ENCODE measurements at places on chromosomes 7 and 10. TPM values are rescaled to one million over a fixed set of nuclear protein-coding genes. Genes with fewer than 3 reads are reported as not detected.

DNA sequence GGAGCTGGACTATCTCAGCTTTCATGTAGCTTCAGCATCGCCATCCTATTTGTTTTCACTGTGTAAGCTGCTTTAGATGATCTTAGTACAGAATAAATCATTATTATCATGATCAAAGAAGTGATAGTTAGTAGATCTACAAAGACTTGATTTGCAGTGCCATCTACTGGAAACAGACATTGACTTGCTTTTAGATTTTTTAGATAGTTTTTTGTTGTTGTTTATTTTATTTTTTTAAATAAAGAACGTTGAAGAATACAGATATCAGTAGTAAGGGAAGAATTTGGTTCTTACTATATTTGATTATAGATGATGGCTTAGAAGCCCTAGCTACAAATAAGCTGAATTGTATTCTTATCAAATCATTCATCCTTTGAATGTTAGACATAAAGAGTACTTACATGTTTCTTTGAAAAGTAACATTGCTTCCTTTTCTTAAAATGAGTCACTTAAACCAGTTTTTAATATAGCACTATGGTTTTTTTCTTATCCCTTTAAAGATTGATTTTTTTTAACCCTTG is 6.3 kb upstream of the SFMBT2 start:
- no peak for DNase-seq

DNA sequence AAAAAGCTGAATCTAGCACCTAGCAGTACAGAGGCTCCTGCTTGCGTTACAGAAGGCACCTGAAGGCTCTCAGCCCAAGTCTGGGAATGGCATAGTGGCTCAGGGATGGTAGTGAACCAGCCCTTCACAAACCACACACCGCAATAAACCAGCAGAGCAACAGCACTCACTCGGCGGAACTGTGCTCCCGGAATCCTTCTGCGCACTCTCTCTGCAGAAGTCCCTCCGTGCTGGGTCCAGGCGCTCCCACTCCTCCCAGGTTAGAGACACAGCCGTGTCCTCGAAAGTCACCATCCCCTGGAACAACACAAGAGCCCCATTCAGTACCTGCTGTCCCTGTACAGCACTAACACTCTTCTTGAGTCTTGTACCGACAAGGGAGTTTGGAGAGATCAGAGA is 1.5 kb downstream of the ZNF394 start:
- DNase-seq, result no peak

DNA sequence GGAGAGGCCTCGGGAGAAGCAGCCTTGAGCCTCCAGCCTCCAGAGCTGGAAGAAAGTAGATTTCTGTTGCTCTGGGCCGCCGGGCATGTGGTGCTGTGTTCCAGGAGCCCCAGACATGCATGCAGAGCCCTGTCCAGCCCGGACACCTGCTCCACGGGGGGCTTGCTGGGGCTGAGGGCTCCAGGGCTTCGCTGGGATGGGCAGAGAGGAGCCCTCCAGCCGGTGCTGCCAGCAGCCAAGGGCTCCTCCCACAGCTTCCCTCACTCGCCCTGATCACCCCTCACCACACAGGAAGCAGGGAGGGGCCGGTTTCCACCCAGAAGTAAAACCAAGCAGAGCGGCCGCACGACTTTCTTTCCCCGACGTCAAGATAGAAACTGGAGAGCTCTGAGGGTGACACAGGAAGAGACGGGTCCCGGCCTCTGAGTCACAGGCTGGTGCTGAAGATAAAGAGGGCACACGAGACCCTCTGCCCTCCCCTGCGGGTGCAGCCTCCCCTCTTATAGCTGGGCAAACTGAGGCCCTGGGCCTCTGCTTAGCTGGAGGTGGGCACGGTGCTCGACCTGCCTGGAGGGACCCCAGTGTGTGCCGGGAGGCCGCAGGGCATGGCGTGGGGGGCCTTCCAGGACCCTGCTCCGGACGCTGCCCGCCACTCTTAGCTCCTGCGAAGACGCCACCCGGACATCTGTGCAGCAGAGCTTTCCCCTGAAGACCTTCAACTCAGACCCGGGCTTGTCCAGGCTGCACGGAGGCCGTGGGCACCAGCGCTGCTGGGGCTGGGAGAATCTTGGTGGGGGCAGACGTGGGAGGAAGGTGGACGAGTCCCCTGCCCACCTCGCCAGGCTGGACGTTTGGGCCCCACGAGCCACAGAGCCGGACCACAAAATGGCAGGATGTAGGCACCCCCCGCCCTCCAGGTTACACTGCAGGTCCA is 31.1 kb downstream of the ADAP1 start:
- peak; percentile 93 for DNase-seq

DNA sequence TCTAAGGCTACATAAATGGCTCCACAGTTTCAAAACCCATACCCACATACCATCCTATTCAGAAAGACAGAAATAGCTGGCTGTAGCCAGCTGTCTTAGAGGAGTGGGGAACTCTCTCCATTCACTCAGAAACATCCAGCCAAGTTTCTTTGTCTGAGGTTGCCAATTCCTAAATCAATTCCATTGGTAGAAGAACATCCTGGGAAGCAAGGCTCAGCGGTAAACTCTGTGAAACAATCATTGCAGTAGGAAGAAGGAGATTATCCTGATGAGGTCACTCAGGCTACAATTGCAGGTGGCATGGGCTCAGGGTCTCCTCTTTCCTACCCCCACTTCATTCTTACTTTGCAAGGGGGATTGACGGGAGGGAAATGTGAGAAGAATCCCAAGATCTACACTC is 154.0 kb downstream of the ETV1 start:
- DNase-seq, result no peak

GRCh38 chr7:49852619-49853462 is 79.4 kb downstream of the VWC2 start:
- DNase-seq, result peak; percentile 16

- no peak for DNase-seq
These were observed 51.8 kb upstream of the FAM3C start for GRCh38 chr7:121447911-121448300.

DNA sequence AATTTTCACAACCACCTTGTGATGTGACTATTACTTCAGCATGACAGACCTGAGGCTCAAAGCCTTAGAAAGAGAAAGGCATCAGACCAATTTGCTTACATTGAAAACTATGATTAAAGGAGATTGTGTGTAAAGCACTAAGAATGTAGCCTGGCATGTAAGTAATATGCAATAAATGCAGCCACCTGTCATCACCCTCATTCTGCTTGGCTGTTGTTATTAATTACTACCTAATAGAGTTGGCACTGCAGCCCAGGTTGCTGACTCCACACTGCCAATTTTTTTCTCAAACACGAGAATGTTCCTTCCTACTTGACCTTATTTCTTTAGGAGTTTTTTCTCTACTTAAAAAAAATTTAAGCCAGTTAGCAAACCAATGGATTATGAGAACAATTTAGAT is 61.2 kb upstream of the NPVF start:
- DNase-seq, result no peak

DNA sequence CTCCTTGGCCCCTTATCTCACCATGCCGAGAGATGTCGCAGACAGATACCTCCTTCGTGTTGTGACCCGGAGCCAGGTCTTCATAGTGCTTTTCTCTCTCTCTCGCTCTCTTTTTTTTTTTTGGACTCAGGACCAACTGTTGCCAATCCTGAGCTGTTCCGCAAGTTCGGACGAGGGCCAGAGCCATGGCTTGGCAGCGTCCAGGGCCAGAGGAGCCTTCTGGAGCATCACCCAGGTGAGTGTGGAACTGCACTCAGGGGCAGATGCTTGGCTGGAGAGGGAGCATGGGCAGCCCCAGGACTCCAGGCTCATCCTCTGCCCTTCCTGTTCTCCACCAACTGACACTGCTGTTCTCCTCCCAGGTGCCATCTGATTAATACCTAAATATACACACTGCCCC is 7.8 kb downstream of the ZNF862 start:
- DNase-seq, result no peak

GRCh38 chr7:106763717-106764116 is 101.4 kb upstream of the PIK3CG start:
- no peak for DNase-seq

- DNase-seq, result no peak
These were observed 244.7 kb upstream of the GPR26 start for GRCh38 chr10:123421461-123421860.

DNA sequence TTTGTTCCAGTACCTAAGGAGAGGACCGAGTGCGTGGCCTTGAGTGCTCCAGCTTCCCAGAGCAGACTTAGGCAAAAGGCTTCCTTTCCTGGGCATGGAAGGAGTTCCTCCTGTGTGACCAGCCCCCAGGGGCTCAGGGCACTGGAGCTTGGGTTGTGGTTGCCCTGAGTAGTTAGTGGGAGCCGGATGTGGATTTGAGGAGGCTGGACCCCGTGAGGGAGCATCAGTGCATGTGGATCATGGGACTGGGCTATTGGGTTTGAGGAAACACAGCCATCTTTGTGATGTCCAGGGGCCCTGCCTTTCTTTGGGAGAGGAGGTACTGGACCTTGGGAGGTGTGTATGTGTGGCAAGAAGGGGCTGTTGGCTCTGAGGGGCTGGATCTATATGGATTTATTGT is 8.4 kb downstream of the LRMDA start:
- DNase-seq, result no peak

GRCh38 chr10:124999433-125000365 is 57.8 kb downstream of the ZRANB1 start:
- no peak for DNase-seq

DNA sequence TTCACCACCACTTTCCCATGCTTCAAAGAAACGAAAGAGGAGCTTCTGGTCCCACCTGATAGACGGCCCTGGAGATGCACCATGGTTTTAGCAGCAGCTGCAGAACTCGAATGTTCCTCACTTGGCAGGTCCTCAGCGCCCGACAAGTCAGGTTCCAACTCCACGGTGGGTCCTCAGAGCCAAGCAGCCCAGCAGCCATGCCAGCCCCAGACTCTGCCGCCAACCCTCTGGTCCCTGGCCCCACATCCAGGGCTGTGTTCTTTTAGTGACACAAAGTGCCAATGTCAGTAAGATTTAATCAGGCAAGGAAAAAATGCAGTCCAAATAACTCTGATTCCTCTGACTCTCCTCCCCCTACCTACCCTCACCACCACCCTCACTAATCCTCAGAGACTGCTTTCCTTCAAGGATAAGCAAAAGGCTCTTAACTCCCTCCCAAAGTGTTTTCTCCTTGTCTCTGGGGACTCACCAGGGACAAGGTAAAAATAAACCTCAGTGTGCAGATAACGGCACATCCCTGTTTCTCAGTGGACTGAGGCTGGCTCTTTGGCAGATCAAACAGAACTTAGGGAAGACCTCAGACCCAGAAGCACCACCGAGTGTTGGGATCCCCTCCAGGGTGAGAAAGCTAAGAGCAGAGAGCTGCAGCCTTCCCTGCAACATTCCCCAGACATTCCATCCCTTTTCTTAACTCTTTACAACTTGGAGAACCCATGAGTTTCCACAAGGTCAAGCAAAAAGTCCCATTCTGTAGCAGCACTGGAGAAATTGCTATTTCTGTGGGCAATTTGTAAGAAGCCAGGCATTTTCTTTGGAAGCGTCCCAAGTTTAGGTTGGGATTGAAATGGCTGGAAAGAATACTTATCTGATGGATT is 358.9 kb downstream of the FRMD4A start:
- DNase-seq, result no peak

DNA sequence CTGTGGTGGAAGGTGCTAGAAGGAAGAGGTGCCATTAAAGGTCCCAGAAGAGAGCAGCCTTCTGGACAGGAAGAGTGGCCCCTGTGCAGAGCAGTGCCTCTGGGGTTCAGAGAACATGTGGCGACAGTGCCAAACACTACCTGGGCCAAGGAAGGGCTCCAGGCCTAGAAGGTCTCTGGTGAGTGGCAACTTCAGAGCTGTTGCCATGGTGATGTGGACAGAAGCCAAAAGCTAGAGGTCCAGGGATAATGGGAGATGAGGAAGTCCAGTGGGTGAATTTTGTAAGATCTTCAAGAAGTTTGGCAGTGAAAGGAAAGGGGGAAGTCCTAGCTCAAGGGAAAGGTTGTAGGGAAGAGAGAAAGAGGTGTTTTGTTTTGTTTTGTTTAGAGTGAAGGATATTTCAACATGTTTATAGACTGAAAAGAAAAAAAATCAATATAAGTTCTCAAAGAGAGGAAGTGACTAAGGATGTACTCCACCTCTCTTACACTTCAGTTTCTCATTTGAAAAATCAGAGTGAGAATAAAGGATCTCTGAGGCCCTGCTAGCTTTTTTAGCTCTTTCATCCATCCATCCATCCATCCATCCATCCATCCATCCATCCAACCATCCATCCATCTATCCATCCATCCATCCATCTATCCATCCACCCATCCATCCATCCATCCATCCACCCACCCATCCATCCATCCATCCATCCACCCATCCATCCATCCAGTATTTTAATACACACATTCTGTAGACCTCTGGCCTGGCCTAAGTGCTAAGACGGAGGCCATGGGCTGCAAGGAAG is 77.1 kb upstream of the DUSP5 start:
- DNase-seq, result no peak

The HKDC1 gene
- not detected for total RNA-seq

The EBLN1 gene
- total RNA-seq, result not detected

The SLC16A12 gene
- not detected for total RNA-seq

The CALHM2 gene
- total RNA-seq, result 4.5 TPM

The MMD2 gene
- not detected for total RNA-seq

The CYP2C8 gene
- 0.35 TPM for total RNA-seq

The LAMB4 gene
- total RNA-seq, result 0.40 TPM

The AGR2 gene
- not detected for total RNA-seq

All from activated naive CD8-positive, alpha-beta T cell treated with anti-CD3 and anti-CD28 coated beads for 36 hours (primary cell).